Stimulated activated CD4-positive, alpha-beta T cell treated with anti-CD3 and anti-CD28 coated beads, Interleukin-15, amount 100 ng/mL, for 48 hours (primary cell): ENCODE measurements at places on chromosomes 4 and X.

- no peak for DNase-seq
These were observed 631.1 kb upstream of the FAT1 start for GRCh38 chr4:187354740-187355139.

- peak; percentile 5 for DNase-seq
These were observed at the start of gene FAM47E for GRCh38 chr4:76251441-76252270. Gene FAM47E, plus strand, starts transcription at chr4:76251721. Its CDS starts 26 bp downstream, at chr4:76251747.

DNA sequence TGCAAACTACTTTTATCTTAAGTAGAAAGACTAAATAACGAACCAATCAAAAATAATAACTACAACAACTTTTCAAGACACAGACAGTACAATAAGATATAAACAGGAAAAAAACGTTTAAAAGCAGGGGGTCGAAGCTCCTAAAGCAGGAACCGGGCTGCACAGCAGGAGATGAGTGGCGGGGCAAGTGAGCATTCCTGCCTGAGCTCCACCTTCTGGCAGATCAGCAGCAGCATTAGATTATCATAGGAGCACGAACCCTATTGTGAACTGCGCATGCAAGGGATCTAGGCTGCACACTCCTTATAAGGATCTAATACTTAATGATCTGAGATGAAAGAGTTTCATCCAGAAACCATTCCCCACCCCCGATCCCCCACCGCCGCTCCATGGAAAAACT is 146.2 kb downstream of the TEX11 start:
- no peak for DNase-seq

DNA sequence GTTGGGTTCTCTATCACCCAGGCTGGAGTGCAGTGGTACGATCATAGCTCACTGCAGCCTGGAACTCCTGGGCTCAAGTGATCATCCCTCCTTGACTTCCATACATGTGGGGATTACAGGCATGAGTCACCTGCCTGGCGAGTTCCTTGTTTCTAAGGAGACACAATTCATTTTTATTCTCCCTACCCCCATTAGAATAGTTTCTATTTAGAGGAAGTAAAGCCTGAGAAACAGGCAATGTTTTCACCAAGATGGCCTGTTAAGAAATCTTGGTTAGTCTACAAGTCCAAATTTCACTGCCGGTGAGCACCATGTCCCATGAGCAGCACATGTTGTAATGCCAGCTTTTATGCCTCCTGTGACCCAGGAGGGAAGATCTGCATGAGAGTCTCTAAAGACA is 5.7 kb downstream of the CYBB start:
- no peak for DNase-seq

GRCh38 chrX:100263650-100264049 is 146.4 kb downstream of the PCDH19 start:
- DNase-seq: no peak

GRCh38 chr4:170139764-170140163 is 50.0 kb upstream of the AADAT start:
- no peak for DNase-seq

DNA sequence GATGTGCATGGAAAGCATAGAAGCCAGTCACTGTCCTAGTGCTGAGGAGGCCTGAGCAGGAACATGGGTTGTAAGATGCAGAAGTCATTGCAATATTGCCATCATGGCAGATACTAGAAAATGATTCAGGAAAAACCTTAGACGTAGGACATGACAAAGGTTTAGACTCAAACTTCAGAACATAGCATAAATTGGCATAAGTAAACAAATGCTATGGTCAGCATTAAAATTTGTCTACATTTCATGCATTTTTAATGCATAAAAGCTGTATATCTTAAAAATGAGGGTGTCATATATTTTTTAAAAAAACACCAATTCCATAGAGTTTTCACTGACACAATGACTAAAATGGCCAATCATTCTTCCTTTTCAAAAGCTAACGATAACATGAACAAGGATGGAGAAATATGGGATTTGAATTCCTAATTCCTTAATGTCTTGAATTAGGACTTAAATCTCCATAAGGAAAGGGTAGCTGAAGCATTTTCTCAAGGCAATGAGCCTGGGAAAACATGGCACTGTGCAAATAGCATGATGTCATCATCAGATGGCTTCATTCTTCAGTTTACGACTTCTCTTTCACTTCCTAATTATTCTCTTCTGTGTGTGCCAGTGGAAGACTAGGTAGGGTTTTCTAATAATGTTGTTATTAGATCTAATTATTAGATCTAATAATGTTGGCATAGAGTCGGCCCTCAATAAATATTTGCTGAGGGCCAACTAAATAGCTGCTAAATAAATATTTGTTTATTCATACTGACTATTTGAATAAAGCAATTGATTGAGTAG is 125.1 kb upstream of the FRG1 start:
- no peak for DNase-seq

DNA sequence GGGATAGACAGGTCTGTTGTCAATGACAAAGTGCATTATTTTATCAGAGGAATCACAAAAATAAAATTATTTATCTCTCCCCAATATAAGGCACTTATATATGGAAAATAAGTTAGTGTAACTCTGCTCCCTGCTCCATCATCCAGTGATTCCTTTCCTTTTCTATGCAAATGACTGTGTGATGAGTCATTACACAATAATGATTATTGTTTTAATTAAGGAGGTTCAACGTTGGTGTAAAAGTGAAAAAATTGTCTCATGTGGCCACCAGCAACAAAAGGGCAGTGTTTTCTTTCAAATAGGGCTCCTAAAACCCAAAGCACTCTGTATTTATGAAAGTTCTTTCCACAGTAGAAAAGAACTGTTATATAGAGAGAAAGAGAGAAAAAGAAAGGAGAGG is 16.7 kb downstream of the SLC7A11 start:
- no peak for DNase-seq

DNA sequence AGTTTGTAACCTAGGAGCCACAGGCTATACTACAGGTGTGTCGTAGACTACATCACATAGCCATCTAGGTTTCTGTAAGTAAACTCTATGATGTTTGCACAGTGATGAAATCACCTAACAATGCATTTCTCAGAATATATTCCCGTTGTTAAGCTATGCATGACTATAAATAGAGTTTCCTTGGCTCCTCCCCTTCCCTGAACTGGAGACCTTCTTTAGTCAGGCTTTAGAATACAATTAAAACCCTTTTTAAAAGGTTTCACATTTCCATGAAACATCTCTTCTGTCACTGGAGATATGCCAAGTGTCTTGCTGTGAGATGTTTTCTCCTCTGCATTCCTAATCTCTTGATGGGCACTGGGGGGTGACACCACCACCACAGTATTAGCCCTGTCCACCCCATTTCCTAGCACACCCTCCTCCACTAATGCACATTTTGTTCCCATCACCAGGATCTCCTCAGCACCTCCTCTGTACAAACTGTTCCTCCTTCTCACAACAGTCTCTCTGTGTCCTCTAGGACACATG is 334.6 kb upstream of the CPEB2 start:
- no peak for DNase-seq

GRCh38 chr4:147307896-147308674 is 172.8 kb upstream of the EDNRA start:
- DNase-seq: no peak

DNA sequence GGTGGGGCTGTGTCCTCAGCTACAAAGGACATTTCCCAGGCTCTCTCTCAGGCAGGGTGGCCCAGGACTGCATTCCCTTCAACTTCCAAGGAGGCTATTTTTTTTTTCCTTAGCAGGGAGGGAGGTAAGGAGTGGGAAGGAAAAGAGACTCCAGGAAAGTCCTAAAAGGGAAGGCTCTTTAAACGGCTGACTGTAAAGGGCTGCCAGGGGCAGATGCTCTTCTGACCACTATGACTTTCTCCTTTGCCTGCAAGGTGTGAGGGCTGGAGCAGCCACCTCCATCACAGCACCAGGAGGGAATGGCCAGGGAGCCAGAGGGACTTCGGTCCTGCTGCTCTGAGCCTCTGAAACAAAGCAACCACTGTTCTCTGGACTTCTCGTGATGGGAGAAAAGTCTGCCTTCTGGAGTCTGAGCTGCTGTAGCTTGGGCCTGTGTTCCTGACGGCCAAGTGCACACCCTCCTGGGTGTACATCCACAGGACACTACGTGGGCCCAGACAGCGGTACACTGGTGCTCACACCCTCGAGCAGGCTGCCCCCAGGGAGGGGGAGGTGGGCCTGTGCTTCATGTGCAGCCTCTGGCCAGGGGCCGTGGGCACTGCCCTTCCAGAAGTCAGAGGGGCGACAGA is 17.9 kb downstream of the NAT8L start:
- no peak for DNase-seq

DNA sequence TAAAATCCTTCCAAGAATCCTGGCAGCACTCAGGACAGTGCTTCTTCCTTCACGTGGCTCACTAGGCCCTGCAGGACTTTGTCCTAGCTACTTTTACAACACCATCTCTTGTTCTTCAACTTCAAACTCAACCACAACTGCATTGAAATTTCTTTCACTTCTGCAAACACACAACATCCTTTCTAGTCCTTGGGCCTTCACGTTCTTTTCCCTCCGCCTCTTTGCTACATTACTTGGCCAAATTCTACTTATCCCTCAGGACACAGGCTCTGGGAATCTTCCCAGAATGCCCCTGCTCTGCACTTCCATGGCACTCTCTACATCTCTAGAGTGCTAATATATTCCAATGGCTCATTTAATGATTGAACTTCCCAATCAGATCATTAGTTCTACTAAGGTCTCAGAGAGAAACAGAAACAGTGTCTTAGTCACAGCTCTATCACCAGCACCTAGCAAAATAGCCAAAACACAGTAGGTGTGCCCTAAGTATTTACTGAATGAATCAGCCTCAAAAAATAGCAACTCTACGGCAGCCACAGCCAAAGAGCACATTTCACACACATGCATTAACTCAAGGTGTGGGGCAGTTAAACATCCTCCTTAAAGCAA is 73.3 kb downstream of the MANBA start:
- DNase-seq: no peak

- DNase-seq: no peak
These were observed 114.3 kb downstream of the DCK start for GRCh38 chr4:71107726-71108125.

GRCh38 chr4:24704149-24704548 is 91.2 kb upstream of the SOD3 start:
- no peak for DNase-seq

- no peak for DNase-seq
These were observed 47.9 kb upstream of the PACRGL start for GRCh38 chr4:20652226-20652885.

GRCh38 chrX:95441836-95442235 is 1242.8 kb upstream of the DIAPH2 start:
- no peak for DNase-seq
